ENCODE measurements at places on chromosomes 3 and 15. TPM values are rescaled to one million over a fixed set of nuclear protein-coding genes. Genes with fewer than 3 reads are reported as not detected.

The VPS8 gene
- 20.8 TPM for polyA plus RNA-seq

The ALCAM gene
- 0.72 TPM for polyA plus RNA-seq

The COX5A gene
- polyA plus RNA-seq: 447 TPM

The RHOV gene
- not detected for polyA plus RNA-seq

The ABHD10 gene
- 22.2 TPM for polyA plus RNA-seq

The GOLGA6B gene
- polyA plus RNA-seq: not detected

- no peak overlapping the region for H3K4me3 ChIP-seq
- no peak for DNase-seq
- no peaks in the 10 kb centered on the region for H3K36me3 ChIP-seq
- no peaks in the 10 kb centered on the region for H3K4me1 ChIP-seq
- no peak overlapping the region for H3K27ac ChIP-seq
Observed at GRCh38 chr3:106839576-106840280, 537.5 kb upstream of the CCDC54 start.

- H3K36me3 ChIP-seq: peaks cover 13% of the 10 kb centered on the region
- no peak for DNase-seq
- no peak overlapping the region for H3K4me3 ChIP-seq
- peaks cover 77% of the 10 kb centered on the region for H3K4me1 ChIP-seq
- H3K27me3 ChIP-seq: no peaks in the 10 kb centered on the region
Observed at GRCh38 chr3:72421126-72421525, 427.1 kb downstream of the SHQ1 start.

DNA sequence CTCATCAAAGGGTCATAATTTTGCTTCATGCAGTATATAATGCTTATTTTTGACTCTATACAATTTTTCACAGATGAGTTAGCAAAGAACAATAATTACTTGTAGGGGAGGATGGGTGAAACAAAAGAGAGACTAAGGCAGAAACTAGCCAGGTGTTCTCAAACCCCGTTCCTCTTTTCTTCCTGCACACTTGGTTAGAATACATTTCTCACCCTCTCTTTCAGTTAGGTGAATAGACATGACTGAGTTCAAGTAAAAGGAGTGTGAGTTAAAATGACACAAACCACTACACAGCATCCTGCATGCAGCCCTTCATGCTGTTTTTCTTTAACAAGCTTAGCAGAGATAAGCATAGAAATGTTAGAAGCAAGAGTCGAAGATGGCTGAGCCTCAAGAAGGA, 922.2 kb downstream of the TBL1XR1 start:
- H3K27me3 ChIP-seq: no peaks in the 10 kb centered on the region
- DNase-seq: no peak
- no peaks in the 10 kb centered on the region for H3K4me1 ChIP-seq

GRCh38 chr3:50364573-50365079, 5.3 kb upstream of the TMEM115 start:
- peak overlapping the region; percentile 84 for H3K4me3 ChIP-seq
- DNase-seq: no peak
- peaks cover 18% of the 10 kb centered on the region for H3K4me1 ChIP-seq
- no peaks in the 10 kb centered on the region for H3K36me3 ChIP-seq
- no peak overlapping the region for H3K27ac ChIP-seq

DNA sequence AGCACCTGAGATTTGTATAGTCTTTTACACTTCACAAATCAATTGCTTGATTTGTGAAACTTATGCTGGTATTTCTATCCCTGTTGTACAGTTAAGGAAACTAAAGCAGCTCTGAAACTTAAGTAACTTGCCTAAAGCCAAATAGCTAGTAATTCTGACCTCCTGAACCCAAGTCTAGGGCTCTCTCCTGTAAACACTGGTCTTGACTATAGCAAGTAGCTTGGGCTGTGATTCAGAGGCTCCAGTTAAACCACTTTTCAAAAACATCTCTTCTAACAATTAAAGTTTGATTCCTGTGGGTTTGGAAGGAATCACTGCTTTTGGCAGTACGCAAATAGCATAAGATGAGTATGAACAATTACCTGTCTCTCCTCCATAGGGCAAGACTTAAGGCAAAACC, 18.5 kb upstream of the CMTM8 start:
- no peaks in the 10 kb centered on the region for H3K4me1 ChIP-seq
- no peak overlapping the region for H3K27ac ChIP-seq
- H3K36me3 ChIP-seq: no peaks in the 10 kb centered on the region
- no peak for DNase-seq

Data from immature natural killer cell (primary cell).